GM19239 (cell line): ENCODE measurements at places on chromosomes 16 and 17.

DNA sequence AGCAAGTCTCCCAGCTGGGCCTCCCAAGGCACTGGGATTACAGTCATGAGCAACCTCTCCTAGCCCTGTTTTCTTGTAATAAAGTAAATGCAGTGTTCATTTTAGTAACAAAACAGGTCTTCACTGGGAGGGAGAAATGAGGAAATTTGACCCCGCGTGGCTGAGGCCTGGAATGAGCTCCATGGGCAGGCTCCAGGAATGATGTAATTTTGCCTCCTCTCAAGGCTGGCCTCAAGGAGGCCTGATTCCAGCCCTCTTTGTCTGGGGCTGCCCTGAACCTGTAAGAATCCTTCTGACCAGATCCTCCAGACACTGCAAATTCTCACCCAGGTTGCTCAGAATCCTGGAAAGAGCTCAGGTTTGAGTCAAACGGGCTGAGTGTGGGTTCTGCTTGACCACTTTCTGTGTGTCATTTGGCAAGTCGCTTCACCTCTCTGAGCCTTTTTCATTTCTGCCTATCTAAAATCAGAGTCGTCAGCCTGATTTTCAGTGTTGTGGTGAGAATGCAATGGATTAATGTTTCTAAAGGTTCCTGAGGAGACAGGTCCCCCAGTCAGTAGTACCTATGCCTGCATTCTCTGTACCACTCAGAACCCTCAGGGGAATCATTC lies 57.1 kb downstream of the RAB11FIP4 start:
- DNase-seq: no peak

DNA sequence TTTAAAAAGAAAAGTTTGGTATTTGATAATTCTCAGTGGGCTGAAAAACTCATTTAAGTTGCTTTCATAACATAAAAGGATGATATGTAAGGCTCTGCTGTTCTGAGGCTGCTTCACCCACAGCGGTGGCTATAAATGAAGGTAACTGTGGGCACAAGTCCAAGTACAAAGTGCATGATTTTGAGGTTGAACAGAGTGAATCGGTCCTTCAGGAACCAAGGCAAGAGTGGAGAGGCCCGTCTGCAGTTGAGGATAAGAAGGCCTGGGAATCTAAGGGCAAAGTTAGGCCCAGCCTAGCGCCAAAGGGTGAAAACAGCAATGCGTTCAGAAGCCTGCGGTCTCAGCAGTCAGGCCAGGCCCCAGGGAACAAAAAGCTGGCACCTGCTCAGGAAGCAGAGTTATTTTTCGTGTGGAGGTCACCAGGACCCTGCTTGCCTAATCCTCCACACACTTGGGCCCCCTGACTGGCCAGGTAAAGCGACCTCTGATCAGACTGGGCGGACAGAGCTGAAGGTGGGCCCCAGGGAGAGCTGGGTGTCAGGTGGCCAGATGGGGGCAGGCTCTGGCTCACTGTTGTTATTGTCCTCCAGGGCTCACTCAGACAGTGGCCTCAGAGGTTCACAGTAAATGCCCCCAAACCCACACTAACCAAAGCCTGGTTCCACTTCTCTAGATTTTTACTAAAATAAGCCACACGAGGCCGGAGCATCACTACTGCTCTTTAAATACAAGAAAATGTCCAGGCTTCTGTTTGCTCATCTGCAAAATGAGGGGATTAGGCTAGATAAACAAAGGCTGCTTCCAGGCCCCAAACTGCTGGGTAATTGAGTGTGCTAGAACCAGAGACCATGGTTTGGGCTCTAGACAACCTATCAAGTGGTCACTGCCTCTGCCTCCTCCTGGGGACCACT lies 46.5 kb downstream of the TEX2 start:
- no peak for DNase-seq

DNA sequence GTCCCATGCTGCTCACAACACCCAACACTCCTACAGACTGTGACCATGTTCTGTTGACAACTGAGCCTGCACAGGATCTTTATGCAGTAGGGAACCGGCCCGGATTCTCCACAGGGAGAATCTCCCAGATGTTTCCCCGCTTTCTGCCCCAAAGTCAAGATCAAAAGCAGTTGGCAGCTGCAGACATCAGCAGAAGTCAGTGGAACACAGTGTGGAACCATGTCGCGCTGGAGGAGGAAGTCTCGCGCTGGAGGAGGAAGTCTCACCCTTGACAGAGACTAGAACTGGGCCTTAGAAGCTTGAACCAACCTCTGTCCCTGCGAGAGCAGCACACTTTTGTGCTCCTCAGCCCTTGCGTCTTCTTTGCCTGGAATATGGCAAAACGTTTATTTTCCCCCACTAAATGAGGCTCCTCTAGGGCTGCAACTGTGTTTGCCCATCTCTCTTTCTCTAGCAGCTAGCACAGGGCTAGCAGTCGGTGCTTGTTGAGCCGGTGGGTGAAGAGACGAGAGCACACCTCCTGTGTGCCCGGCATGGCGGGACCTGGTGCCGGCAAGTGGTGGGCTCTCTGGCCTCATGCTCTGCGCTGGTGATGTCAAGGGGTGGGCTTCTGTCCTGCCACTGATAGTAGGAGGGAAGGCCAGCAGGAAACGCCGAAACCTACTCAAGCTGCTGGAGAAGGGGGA lies 2.1 kb upstream of the MRC2 start:
- DNase-seq: no peak

- DNase-seq: no peak
Measured at GRCh38 chr16:89173174-89173921, 1.8 kb downstream of the CDH15 start.

- no peak for DNase-seq
Measured at GRCh38 chr16:86739178-86739577, 160.8 kb downstream of the FOXL1 start.

- DNase-seq: no peak
Measured at GRCh38 chr17:65389426-65389825, 172.0 kb downstream of the AXIN2 start.

GRCh38 chr16:27231692-27232060 lies 28.4 kb downstream of the KDM8 start:
- DNase-seq: no peak

DNA sequence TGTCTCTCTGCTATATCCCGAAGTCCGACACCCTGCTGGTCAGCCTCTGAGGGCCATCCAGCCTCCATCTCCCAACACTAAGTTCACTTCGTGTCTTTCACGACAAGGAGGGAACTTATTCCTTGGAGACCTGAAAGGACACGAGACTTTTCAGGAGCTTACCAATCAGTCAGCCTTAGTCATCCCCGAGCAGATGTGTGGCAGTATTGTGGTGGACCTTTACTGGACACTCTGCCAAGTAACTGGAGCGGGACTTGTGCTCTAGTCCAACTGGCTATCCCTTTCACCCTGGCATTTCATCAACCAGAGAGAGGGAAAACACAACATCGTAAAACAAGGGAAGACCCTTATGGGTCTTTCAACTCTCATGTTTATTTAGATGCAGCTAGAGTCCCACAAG lies 87.1 kb downstream of the EMP2 start:
- DNase-seq: no peak

- DNase-seq: no peak
Measured at GRCh38 chr17:10624969-10625368, 32.1 kb downstream of the MYH3 start.

- DNase-seq: no peak
Measured at GRCh38 chr17:40091691-40092397, 8.5 kb downstream of the NR1D1 start.

DNA sequence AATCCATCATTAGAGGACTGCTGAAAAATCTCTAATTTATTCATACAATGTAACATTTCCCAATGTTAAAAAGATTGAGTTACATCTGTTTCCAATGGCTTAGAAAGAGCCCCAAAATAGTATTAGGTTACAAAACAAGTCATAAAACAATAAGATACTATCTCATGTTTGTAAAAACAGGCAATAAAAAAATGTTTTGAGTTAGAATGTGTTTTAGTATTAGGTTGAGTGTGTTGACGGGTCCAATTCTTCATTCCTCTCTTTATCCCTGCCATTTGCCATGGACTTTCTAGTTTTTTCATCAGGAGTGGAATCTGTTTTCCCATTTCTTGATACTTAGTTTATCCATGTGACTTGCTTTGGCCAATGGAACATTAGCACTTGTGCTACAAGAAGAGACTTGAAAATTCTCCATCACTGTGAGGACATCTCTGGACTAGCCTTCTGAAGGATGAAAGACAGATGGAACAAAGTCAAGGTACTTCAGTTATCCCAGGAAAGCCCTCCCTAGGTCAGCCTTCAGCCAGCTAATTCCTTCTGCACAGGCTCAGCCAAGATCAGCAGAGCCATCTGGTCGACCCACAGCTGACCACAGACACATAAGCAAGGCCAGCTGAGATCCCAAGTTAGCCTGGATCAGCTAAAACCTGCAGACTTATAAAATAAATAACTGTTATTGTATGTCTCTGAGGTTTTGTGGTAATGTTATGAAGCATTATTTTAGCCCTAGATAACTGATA lies 83.3 kb downstream of the HS3ST3A1 start:
- DNase-seq: no peak

DNA sequence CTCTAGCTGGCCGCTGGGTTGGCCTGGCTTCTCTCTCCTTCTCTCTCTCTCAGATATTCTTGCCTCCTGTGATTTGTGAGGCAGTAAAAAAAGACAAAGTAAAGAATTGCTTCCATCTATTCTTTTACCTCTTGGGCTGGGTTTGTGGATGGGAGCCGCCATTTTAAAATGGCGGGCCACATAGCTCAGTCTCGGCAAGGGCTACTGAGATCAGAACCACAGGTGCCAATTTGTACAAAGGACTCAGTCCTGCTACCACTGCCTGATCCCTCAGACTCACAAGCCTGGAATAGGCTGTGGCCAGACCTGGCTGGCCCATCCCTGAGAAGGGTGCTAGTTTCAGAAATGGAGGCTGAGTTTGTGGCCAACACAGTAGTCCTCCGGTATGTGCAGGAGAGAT lies 24.1 kb downstream of the NOD2 start:
- DNase-seq: no peak

GRCh38 chr16:29909391-29909790 lies 9.1 kb downstream of the ASPHD1 start:
- no peak for DNase-seq

- DNase-seq: no peak
Measured at GRCh38 chr17:64231567-64232141, 31.4 kb downstream of the TEX2 start.

DNA sequence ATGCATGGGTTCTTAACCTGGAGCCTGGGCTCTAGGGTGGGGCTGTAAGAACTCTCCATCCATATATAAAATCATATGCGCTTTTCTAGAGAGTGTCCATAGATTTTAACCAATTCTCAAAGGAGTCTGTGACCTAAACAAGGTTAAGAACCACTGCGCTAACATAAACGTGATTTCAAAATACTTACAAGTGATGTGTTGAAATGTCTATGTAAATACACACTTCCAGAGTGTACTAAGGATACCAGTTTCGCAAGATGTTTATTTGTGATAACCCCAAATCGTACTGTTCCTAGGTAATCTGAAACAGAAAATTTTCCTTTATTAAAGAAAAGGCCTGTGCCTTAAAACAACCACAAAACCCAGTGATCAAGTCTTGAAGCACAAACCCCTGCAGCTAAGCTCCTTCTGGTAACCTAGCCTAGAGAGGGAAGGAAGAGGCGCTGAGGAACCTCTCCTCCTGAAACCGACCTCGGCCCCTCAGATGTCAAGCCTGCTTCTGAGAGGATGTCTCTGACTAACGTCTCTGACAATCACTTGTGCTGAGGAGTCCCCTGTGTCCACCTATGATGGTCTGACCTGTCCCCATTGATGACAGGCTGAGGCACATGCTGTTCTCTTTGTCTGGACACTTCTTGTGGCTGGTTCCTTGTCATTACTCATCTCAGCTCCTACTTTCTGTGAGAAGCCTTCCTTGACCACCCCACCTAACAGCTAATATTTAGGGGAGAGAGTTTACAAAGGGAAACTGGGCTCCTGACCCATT lies 32.2 kb downstream of the SNN start:
- DNase-seq: no peak

DNA sequence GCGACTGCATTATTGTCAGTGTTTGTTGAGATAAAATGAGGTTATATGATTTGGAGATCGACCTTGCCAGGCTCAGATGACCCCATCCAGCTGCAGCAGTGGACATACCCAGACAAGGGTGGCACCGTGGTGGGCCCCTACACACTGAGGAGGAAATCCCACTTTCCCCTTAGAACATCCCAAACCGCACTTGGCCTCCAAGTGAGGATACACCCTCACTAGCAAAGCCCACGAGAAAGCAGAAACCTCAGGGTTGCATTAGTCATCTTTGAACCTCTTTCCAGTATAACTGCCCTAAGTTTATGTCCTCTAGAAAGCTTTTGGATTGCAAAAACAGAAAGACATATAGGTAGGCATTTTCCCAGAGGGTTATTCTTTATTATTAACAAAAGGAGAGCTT lies 101.5 kb downstream of the CLEC16A start:
- no peak for DNase-seq

DNA sequence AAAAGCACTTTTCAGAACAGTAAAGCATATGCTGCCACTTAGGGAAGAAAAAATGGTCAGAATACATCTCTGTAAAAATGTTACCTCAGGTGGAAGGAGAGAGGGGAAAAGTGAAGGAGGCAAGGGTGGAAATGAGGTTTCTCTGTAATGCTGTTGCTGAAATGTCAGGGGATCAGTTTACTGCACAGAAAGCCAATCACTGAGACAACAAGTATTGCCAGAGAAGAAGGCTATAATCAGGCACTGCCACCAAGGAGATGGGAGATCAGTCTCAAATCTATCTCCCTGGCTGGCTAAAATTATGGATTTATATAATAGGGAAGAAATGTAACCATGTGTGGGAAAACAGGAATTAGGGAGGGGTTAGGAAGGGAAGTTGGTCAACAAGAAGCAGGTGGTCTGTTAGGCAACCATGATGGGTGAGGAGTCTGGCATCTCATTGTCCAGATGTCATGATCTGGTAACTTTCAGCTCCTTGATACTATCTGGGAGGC lies 27.7 kb upstream of the GUCY2D start:
- DNase-seq: no peak

DNA sequence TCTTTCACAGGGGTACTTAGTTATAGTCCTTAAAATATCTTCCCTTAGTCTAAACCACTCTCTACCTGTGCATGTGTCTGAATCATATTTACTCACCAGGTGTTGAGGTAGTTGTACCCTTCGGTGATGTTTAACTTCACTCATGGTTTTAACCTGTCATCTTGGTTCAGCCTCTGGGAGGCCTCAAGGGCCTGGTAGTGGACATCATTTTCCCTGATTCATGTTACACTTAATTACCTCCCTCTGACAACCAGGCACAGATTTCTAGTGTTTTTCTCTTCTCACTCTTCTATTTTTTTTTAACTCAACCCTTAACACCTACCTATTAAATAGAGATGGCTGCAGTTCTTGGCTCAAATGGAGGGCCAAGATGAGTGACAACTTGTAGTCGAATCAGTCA lies 505.4 kb downstream of the TMEM114 start:
- DNase-seq: no peak
